ENCODE measurements at places on chromosomes 13 and 19. TPM values are rescaled to one million over a fixed set of nuclear protein-coding genes. Genes with fewer than 3 reads are reported as not detected.

Gene TMEM38A
- 21.2 TPM for total RNA-seq

GRCh38 chr19:51289635-51290034 is 21.8 kb upstream of the IGLON5 start:
- H3K4me3 ChIP-seq, result no peak overlapping the region
- DNase-seq, result no peak
- no peaks in the 10 kb centered on the region for H3K27me3 ChIP-seq
- H3K4me1 ChIP-seq, result no peaks in the 10 kb centered on the region

GRCh38 chr13:96681766-96682165 is 312.5 kb downstream of the OXGR1 start:
- DNase-seq, result no peak
- no peaks in the 10 kb centered on the region for H3K4me1 ChIP-seq
- H3K27me3 ChIP-seq, result no peaks in the 10 kb centered on the region
- H3K36me3 ChIP-seq, result no peaks in the 10 kb centered on the region
- H3K27ac ChIP-seq, result no peak overlapping the region
- H3K4me3 ChIP-seq, result no peak overlapping the region

DNA sequence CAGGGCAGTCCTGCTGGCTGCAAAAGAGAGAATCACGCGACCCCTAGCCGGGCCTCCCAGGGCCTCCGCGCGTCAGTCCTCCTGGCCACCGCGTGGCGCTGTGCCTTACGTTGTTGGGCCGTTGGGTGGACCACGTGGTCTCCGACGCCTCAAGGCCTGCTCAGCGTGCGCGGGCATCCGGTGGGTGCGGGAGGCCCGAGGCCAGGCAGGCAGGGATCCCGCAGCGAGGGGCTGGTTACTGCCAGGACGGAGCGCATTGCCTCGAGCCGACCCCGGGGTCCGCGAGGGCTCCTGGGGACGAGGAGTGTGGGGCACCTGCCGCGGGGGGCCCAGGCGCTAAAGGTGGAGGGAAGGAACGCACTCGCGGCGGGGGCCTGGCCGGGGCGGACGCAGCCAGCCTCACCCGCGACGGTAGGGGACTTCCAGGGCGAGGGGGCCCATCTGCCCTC is at the start of gene TDRD12:
TSS of gene TDRD12 (plus strand) at position 157 of the 449 bp plus-strand sequence. CDS start 306 bp downstream, outside the sequence.
- no peak within 1 kb of the TSS for H3K27ac ChIP-seq
- no peak within 1 kb of the TSS for H3K4me3 ChIP-seq
- no peak for DNase-seq
- 0 out of 2 replicates have a peak, but pooled peaks cover 1% of the 10 kb centered on the region for H3K36me3 ChIP-seq
- H3K27me3 ChIP-seq, result no peaks in the 10 kb centered on the region
- no peaks in the 10 kb centered on the region for H3K4me1 ChIP-seq
